ENCODE measurements at places on chromosomes 2 and 18.

- DNase-seq: no peak
Observed at GRCh38 chr18:63102941-63103744, 216.4 kb downstream of the BCL2 start.

DNA sequence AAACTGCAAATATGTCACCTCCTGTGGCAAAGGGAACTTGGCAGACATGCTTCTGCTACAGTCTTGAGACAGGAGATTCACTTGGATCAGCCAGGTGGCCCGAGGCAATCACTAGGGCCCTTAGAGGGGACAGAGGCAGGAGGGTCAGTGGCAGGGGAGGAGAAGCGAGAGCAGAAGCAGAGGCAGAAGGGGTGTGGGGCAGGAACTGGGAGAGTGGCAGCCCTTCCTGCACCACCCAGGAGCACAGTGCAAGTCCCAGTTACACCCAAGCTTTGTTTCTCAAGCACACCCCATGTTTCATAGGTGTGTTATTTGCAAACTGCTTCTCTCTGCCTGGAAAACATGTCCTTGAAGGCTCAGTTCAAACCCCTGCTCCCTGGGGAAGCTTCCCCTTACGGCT, 309.7 kb upstream of the MYT1L start:
- DNase-seq: no peak

GRCh38 chr18:3471141-3471648, 21.2 kb downstream of the TGIF1 start:
- no peak for DNase-seq

DNA sequence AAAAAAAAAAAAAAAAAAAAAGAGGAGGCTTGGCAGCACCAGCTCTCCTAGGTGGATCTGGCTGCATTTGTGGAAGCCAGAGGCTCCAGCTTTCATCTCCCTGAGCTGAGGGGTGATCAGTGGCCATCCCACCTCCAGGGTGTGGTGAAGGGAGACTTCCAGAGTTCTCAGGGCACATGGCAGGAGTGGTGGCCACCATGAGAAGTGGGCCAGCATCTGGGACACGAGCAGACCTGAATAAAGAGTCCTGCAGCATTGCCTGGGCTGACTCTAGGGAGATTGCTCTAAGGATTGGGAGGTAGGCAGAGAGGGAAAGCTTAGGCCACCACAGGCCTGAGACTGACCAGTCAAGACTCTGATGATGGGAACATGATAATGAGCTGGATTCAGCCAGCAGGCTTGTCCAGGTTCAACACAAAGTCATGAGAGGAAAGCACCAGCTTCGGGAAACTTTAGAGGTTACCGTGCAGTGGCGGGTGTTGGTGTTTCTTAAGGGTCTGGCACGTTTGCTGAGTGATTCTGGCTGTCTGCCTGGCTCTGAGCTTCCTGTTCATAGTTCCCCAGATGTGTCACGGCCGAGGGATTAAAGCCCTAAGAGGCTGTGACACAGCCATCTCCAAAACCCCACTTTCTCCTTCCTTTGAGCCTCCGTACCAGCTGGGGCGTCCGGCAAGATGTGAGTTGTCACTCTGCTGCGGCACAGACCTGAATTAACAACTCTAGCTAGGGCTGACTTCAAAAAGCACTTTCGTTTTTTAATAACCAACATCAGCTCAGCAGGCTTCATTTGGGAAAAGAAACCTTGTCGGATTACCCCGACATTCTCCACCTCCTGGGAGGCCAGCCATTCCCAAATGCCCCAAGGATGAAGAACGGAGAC, 38.3 kb upstream of the IL1R1 start:
- peak; percentile 82 for DNase-seq

GRCh38 chr2:232699110-232699509, 2.0 kb downstream of the GIGYF2 start:
- DNase-seq: no peak

Data from activated CD4-positive, alpha-beta T cell treated with anti-CD3 and anti-CD28 coated beads, Interleukin-2, amount 50 U/mL, for 24 hours (primary cell).